ENCODE measurements at places on chromosomes 2 and 18.

- no peak for DNase-seq
Observed at GRCh38 chr2:69300650-69301049, 86.4 kb downstream of the GFPT1 start.

DNA sequence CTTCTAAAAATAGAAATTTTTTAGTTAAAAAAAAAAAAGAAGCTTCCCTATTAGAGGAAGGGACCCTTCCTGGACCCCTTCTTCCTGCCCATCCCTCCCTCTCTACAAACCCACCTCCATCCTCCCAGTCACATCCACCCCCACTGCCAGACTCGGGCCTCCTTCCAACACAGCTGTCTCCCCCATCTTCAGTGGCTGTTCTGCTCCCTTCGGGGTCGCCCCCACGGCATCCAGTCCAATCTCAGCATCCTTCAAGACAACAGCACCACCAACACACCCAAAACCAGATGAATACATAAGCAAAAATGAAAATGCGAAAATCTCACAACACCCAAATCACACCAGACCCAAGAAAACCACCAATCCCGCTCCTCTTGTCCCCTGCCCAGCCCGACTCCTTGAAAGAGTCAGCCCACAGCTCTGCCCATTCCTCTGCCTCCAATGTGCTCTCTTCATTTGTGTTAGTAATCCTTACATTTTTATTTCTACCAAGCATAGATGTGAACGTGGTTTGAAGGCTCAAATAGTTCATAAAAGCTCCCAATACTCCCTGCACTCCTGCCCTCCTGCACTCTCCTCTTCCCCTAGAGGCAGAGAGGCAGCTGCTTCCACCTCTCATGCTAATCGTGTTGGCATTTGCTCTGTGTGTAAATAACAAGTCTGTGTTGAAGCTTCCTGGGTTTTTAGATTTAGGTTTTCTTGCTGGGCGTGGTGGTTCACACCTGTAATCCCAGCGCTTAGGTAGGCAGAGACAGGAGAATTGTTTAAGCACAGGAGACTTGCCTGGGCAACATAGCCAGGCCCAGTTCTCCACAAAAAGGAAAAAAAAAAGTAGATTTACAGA lies 37.0 kb downstream of the MAL start:
- DNase-seq: no peak

GRCh38 chr2:30709516-30709915 lies 97.7 kb downstream of the CAPN13 start:
- no peak for DNase-seq

GRCh38 chr2:218890369-218890768 lies 9.7 kb downstream of the WNT10A start:
- DNase-seq: no peak

DNA sequence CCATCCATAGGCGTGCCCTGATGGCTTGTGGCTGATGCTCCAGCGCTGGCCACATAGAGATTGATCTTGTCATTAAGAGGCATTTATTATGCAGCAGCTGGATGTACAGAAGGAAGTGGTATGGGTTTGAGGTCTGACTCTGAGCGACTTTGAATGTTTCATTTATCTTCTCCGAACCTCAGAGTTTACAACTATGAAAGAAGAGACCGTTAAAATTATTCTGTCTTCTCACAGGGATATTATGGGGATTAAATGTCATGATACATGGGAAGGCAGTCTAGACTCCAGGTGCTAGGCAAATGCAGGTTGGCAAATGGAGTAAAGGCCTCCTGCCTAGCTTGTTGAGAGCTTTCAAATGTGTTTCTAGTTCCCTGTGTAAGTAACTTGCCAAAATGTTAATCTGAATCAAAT lies 30.3 kb downstream of the MOGAT1 start:
- DNase-seq: no peak

DNA sequence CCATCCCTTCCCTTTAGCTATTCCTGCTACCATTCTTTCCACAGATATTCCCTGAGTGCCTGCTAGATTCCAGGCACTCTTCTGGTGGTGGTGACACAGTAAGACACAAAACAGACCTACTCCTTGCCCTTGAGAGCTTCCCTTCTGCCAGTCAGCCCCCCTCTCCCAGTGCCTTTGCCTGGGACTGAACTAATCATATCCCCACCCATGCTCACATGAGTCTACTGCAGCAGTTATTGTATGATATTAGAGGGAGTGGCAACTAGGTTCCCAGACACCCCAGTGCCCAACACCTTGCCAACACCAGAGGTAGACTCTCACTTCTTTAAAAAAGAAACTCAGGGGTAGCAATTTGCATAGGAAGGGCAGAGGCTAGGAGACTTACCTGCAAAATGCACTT lies 7.2 kb upstream of the LBH start:
- DNase-seq: no peak

Data from HEK293T (cell line).